ENCODE measurements at places on chromosomes 2 and 18. TPM values are rescaled to one million over a fixed set of nuclear protein-coding genes. Genes with fewer than 3 reads are reported as not detected.

Gene ABCG8
- not detected for total RNA-seq

Gene UGT1A10
- total RNA-seq: not detected

Gene CDCA7
- 0.23 TPM for total RNA-seq

Gene TRIM54
- not detected for total RNA-seq

Gene LONRF2
- total RNA-seq: not detected

Gene VIL1
- not detected for total RNA-seq

Gene KCNS3
- total RNA-seq: 0.70 TPM

Gene HOXD4
- not detected for total RNA-seq

Gene MTX2
- 15.2 TPM for total RNA-seq
